ELF-1 (cell line): ENCODE measurements at places on chromosomes 12 and 14.
A peak's percentile ranks its signal among the peaks of the same experiment; 100 is the strongest.

DNA sequence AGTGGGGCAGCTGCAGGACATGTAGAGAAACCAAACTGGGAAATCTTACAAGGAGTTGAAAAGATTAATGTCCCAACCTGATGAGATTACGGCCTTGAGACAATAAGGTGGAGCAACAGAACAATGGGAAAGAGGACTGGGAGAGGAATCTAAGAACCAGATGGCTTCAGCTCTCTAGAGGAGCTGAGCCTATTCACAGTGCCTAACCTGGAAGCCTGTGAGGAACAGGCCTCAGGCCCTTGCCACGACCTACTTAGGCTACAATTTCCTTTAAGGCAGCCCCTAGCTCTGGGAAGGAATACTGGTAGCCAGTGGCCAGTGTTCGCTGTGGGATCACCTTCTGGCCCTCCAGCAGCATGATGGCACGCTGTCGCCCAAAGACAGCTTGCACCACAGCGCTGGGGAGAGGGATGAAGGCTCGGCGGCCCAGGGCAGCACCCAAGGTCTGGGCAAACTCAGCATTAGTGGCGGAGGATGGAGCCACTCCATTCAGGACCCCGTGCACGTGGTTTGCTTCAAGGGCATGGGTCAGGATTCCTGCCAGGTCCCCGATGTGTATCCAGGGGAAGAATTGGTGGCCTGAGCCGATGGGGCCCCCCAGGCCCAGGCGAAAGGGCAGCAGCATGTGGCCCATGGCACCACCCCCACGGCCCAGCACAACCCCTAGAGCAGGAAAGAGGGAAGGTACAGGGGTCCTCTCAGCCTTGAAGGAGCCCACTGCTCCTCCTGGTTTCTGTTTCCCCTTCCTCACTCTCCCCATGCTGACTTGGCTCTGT lies 2.6 kb downstream of the SDR39U1 start:
- DNase-seq: no peak

- no peak for DNase-seq
These were observed 155.7 kb upstream of the GSC start for GRCh38 chr14:94925416-94926173.

DNA sequence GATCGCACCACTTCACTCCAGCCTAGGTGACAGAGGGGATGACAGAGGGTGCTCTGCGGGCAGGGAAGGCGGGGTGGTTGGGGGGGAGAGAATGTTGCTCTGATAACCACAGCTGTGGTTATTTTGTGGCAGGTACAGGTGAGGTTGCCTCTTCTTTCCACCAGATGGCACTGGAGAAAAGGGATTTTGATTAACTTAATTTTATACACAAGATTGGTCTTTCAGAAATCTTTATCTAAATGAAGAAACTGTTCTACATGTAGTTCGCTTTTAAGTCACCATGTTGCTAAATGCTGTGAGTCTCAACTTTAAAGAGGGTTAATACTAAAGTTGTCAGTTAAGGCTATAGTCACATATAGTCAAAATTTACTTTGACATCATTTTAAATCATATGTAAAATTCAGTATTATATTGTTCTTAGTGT lies 25.7 kb downstream of the FGF23 start:
- DNase-seq: peak; percentile 21

- DNase-seq: no peak
These were observed 17.0 kb downstream of the PSEN1 start for GRCh38 chr14:73153272-73153671.

GRCh38 chr12:47270782-47271664 lies 191.3 kb upstream of the AMIGO2 start:
- no peak for DNase-seq

GRCh38 chr12:58678753-58679152 lies 241.6 kb downstream of the LRIG3 start:
- DNase-seq: no peak

- peak; percentile 74 for DNase-seq
These were observed 209.6 kb upstream of the KRR1 start for GRCh38 chr12:75720812-75721641.

DNA sequence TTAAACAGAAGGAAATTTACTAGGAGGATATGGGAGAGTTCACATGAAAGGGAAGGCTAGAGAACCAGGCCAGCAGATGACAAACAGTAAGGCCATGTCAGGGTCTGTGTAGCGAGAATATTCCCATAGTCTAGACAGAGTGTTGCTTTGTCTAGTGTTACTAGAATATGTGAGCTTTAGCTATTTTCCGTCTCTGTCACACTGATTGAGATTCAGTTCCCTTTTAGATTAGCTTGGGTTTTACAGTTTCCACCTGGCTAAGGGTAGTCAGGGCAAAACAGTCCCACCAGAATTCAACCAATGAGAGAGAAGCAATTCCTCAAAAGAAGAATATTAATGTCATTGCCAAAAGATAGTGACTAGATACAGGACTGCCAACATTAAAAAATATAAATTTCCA lies 82.8 kb upstream of the MDM1 start:
- no peak for DNase-seq

- DNase-seq: no peak
These were observed 243.3 kb upstream of the FKBP4 start for GRCh38 chr12:2551412-2551900.

- DNase-seq: peak; percentile 47
These were observed 84.8 kb downstream of the STON2 start for GRCh38 chr14:81315341-81315740.

- DNase-seq: no peak
These were observed 17.1 kb downstream of the SYNE3 start for GRCh38 chr14:95499354-95499750.

DNA sequence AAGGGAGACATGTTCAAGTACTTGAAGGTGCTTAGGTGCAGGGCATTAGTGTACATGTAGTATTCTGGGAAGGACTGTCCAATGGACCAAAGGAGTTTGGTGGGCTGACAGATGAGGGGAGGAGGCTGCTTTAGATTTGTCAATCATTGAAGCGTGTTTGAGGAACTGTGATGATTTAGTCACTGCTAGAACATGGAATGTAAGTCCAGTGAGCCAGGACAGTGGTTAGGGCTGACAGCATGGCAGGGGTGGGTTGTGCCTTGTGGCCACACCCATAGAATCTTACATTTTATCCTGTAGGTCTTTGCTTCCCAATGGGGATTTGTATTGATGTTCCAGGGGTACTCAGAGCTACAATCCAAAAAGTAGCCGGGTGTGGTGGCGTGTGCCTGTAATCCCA lies 24.6 kb downstream of the DIP2B start:
- DNase-seq: no peak

DNA sequence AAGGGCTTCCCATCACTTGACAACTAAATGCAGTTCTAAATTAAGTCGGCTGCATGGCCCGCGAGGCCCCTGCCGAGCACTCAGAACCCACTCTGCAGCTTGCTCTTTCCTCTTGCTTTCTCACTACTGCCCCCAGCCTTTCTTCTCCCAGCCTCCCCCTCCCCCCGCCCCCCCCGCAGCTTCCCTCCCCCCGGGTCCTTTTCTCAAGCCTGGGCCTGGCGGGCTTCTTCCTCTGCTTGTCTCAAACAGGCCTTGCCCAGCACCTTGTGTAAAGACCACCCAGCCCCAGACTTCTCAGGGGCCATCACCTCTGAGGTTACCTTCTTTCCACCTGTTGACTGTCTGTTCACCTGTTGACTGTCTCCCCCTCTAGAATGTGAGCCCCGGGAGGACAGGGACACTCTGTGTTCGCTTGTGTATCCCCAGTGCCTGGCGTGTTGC lies 1.1 kb downstream of the CYP46A1 start:
- no peak for DNase-seq

DNA sequence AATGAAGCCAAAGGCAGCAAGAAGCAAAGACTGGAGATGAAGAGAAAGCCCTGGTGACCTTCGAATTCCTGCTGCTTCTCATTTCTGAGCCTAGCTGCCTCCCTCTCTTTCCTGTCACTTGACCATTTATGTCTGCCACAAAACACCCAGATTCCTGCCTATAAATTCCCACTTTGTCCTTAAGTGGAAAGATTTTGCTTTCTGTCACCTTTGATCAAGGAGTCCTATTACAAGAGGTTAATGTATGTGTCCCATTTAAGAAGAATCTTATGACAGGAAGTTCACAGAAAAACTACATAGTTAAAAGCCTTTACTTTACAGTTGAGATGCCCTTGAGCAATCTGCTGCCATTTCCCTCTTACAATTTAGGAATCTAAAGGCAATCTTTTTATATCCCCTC lies 155.7 kb downstream of the GALC start:
- DNase-seq: no peak

- peak; percentile 65 for DNase-seq
These were observed 636 bp downstream of the FBXO33 start for GRCh38 chr14:39431416-39432178.

- DNase-seq: no peak
These were observed 575.2 kb upstream of the MDGA2 start for GRCh38 chr14:48250575-48250974.

GRCh38 chr14:104702106-104702505 lies 12.7 kb downstream of the INF2 start:
- DNase-seq: no peak

DNA sequence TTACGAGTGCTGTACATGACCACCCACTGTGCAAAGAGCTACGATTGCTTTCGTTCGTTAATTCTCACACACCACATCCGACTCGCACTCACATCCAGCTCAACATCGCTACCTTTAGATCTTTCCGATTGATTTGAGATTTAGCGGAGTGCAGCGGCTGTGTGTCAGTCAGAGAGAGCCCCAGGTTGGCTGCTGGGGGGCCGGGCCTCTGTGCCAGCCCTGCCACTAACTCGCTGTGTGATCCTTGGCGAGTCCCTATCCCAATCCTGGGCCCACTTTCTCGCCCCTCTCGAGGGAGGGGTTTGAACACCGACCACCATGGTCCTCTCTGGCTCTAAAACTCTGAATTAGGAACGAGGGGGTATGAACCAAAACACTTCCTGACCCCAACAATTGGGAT lies 8.6 kb downstream of the DLK1 start:
- no peak for DNase-seq

DNA sequence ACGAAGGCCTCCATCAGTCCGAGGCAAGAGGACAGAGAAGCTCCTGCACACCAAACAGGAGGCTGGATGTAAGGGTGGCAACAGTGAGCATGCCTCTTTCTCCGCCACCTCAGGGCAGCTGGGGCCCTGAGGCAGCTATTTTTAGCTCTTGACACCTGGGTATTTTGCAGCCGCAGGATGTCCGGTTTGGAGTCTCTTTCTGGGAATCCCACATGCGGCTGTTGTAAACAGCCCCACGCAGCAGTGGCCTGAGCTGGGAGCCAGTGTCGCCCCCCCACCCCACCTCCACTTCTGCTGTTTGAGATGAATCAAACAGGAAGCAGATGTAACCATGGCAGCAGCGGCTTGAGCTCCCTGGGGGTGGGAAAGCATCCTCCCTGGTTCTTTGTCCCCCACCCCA lies 11.7 kb downstream of the HDAC7 start:
- peak; percentile 24 for DNase-seq

DNA sequence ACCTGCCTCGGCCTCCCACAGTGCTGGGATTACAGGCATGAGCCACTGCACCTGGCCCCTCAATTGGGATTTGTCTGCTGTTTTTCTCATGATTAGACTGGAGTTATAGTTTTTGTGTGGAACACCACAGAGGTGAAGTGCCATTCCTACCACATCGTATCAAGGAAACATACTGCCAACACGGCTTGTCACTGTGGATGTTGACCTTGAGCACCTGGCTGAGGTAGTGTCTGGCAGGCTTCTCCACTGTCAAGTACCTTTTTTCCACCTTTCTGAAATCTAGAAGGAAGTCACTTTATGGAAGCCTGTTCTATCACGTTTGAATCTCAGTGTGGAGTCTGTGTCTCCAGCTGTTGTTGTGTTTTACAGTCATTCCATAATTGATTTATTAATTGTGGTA lies 21.4 kb upstream of the SEL1L start:
- no peak for DNase-seq

- DNase-seq: no peak
These were observed 4.4 kb downstream of the GPR19 start for GRCh38 chr12:12691549-12691948.

- no peak for DNase-seq
These were observed 36.7 kb upstream of the CD9 start for GRCh38 chr12:6163416-6164060.

- DNase-seq: peak; percentile 26
These were observed 198.5 kb downstream of the ATP23 start for GRCh38 chr12:58139894-58140293.

GRCh38 chr12:22691319-22691718 lies 66.3 kb downstream of the ETNK1 start:
- DNase-seq: no peak

DNA sequence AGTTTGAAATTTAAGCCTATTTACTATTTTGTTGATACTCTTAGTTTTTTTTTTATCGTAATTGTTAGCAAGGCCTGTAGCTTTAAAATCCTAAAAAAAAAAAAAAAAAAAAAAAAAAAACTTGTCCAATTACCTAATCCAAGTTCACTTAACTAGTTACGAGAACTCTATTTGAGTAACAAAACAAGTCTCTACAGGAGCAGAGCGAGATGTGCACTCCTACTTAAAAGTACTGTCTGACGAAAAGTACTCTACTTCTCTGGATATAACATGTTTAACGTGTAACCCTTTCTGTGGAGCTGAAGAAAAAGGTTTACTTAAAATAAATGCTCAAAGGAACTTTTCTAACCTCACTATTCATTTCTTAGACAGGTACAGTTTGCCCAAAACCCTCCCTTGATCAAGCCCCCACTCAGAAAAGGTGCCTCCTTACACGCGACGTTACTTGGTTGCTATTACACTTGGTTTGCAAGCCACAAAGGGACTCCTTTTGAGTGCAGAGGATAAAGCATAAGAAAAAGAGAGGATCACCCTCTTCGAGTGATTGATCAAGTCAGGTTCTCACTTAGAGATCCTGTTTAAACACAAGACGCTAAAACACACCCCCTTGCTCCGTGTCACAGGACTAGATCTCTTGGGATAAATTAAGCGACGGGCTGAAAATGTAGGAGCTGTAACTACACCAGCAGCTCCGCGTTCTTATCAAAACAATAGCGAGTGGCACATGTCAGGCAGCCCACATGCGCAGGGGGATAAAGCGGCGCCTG lies 2.2 kb downstream of the BAZ1A start:
- DNase-seq: no peak

- no peak for DNase-seq
These were observed 45.5 kb downstream of the SCN8A start for GRCh38 chr12:51636581-51636980.

- DNase-seq: no peak
These were observed 108.6 kb downstream of the PPM1A start for GRCh38 chr14:60357551-60358149.

- peak; percentile 2 for DNase-seq
These were observed 353.3 kb downstream of the GRIN2B start for GRCh38 chr12:13628067-13628466.

- DNase-seq: peak; percentile 37
These were observed 96.6 kb downstream of the APAF1 start for GRCh38 chr12:98741556-98742265.

DNA sequence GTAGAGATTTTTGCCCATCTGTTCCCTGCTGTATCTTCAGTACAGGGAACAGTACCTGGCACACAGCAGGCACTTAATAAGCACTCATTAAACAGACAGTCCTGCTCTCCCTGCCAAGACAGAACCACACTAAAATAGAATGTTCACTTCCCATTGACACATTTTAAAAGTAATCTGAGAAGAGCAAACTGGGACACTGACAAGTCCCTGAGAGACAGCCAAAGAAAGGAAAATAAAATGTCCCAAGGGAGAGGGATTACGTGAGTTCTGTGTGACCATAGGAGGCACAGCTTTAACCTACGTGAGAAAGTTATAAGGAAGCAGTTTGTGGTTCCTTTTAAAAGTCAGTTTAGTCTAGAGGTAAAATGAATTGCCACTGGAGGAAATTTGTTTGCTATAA lies 43.9 kb upstream of the SYCP3 start:
- no peak for DNase-seq

GRCh38 chr14:68656452-68656851 lies 136.4 kb downstream of the ZFP36L1 start:
- DNase-seq: no peak
